ENCODE measurements at places on chromosomes 12 and 14. TPM values are rescaled to one million over a fixed set of nuclear protein-coding genes. Genes with fewer than 3 reads are reported as not detected.

ACSS3 gene
- 14.5 TPM for total RNA-seq

DNA sequence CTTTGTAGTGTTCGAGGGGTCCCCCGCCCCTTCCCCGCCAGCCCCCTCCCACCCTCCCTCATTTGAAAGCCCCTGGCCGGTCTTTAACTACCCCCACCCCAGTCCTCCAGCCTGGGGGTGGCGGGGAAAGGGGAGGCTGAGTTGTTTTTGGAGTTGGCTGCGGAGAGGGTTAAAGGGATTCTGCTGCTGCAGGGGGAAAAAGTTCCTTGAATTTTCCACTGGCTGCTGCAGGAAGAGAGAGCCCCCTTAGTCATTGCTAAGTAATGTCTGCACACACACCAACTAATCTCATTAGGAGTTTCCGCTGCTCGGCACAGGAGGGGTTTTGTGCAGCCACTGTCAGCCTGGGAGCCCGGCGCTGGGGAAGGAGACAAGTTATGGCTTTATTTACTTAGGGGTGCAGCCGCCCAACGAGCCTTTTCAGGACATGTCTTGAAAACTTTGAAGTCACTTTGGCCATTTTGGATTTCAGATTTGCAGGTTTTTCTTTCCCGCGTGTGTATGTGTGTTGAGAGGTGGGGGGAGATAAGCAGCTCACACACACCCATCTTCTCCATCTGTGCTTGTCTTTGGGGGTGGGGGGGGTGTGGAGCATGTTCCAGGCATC lies 1.8 kb downstream of the ELK3 start:
- DNase-seq: peak; percentile 16
- peak overlapping the region; percentile 99 for H3K4me3 ChIP-seq
- no peaks in the 10 kb centered on the region for H3K27me3 ChIP-seq
- peak overlapping the region; percentile 97 for H3K27ac ChIP-seq

GRCh38 chr14:24566318-24566717 lies 9.7 kb downstream of the CTSG start:
- DNase-seq: no peak
- peaks cover 19% of the 10 kb centered on the region for H3K27me3 ChIP-seq
- no peak overlapping the region for H3K4me3 ChIP-seq
- H3K27ac ChIP-seq: no peak overlapping the region
- H3K36me3 ChIP-seq: no peaks in the 10 kb centered on the region
- no peaks in the 10 kb centered on the region for H3K4me1 ChIP-seq

DNA sequence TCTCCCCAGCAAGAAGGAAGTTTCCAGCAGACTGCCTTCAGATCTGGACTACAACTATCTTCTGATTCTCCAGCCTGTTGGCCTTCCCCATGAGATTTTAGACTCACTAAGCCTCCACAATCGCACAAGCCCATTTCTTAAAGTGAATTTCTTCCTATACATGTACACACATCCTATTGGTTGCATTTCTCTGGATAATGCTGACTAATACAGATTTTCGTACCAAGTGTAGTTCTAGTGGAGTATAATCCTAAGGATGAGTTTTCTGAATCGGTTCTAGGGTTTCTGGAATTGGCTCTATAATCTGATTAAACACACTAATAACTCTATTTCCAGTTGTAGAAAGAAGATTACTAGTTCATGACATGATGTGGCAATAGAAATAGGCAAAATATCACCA lies 53.3 kb downstream of the C12orf50 start:
- no peaks in the 10 kb centered on the region for H3K4me1 ChIP-seq
- DNase-seq: no peak
- peaks cover 5% of the 10 kb centered on the region for H3K36me3 ChIP-seq
- H3K27me3 ChIP-seq: no peaks in the 10 kb centered on the region
- no peak overlapping the region for H3K27ac ChIP-seq

GRCh38 chr14:101206556-101206955 lies 303.0 kb upstream of the RTL1 start:
- DNase-seq: no peak
- H3K36me3 ChIP-seq: peaks cover 24% of the 10 kb centered on the region
- H3K27ac ChIP-seq: no peak overlapping the region
- H3K4me3 ChIP-seq: no peak overlapping the region
- no peaks in the 10 kb centered on the region for H3K27me3 ChIP-seq

RGS6 gene
- 2.8 TPM for total RNA-seq

- no peak overlapping the region for H3K4me3 ChIP-seq
- no peaks in the 10 kb centered on the region for H3K27me3 ChIP-seq
- H3K4me1 ChIP-seq: peaks cover 9% of the 10 kb centered on the region
- H3K36me3 ChIP-seq: no peaks in the 10 kb centered on the region
These were observed 45.8 kb downstream of the NINJ2 start for GRCh38 chr12:617304-617915.

CCDC196 gene
- total RNA-seq: not detected

FOXG1 gene
- not detected for total RNA-seq

DNA sequence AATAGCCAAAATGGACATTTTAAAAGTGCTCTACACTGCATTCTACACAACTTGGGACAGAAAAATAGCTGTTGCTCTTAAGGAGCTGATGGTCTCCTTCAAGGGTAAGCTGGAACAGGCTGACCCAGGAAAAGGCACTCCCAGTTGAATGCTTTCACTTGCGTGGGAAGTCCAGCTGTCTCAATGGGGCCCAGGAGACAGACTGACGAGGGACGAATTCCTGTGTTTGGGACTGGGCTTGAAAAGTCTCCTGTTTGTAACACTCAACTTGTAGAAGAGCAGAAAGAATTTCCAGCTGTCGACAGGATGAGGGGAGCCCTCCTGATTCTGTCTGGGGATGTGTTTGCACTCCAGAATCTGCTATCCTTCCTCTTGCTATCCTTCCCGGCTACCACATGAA lies 180.8 kb downstream of the ZFP36L1 start:
- no peak overlapping the region for H3K27ac ChIP-seq
- H3K4me3 ChIP-seq: no peak overlapping the region
- H3K4me1 ChIP-seq: no peaks in the 10 kb centered on the region

GRCh38 chr14:101028971-101029667 lies 125.6 kb upstream of the RTL1 start:
- no peak overlapping the region for H3K4me3 ChIP-seq
- H3K27ac ChIP-seq: no peak overlapping the region
- H3K36me3 ChIP-seq: no peaks in the 10 kb centered on the region
- DNase-seq: no peak
- H3K4me1 ChIP-seq: no peaks in the 10 kb centered on the region
- no peaks in the 10 kb centered on the region for H3K27me3 ChIP-seq
